RPMI8226 (cell line): ENCODE measurements at places on chromosomes 7 and 10.
A peak's percentile ranks its signal among the peaks of the same experiment; 100 is the strongest.

- peak; percentile 56 for DNase-seq
Measured at GRCh38 chr10:132447446-132448247, 50.6 kb downstream of the PWWP2B start.

GRCh38 chr10:89369156-89370105 lies 8.4 kb upstream of the IFIT1B start:
- peak; percentile 28 for DNase-seq

DNA sequence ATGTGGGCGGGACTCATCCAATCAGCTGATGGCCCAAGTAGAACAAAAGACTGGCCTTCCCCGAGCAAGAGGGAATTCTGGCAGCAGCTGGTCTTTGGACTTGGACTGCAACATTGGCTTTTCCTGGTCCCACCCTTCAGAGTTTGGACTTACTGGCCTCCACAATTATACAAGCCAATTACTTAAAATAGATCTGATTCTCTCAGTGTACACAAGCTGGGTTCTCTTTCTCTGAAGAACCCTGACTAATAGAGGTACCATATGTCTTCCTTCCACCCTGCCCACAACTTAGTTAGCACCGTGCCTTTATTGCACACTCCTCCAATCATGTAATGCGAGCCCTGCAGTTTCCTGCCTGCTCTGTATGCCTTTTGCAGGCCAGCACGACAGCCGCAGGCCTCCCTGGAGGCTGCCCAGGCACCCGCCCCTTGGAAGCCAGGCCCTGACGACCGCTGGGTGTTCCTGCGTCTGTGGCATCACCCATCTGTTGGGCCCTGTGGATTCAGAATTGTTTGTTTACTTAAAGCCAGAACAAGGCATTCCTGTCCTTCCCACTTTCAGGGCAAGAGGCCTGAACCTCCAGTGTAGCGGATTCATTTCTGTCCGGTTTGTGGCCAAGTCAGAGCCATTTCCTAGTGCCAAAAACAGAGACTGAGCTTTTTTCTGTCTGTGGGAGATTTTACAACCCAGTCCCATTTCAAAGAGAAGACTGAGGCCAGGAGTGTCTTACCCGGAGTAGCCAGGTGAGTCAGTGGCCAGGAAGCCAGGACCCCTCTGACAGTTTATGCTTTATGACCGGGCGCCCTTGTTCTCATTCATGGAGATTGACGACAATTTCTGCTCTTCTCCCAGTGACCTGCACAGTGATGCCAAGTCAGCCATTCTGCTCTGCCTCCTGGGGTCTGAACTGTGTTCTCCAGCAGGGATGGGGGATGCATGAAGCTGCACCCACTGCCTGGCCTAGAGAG lies 968 bp upstream of the INMT start:
- no peak for DNase-seq

DNA sequence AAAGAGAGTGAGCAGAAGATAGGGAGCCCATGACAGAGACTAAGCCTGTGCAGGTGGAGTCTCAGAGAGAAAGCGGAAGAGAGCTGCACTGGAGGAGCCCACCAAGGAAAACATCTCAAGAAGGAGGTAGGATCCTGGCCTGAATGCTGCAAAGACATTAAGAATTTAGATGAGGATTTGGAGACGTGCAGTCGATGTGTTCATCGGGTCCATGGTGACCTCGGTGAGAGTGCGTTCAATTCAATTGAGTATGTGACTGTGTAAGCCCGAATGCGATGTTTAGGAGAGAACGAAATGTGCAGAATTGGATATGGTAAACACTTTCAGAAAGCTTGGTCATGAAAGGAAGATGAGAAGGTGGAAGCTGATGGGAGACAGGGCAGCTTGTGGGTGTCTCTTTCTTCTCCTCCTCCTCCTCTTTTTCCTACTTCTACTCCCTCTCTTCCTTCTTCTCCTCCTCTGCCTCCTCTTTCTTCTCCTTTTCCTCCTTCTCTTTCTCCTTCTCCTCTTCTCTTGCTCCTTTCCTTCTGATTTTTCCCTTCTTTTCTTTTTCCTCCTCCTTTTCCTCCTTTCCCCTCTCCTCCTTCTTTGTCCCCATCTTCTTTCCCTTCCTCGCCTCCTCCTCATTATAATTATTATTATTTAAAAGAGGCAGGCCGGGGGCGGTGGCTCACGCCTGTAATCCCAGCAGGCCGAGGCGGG lies 276.0 kb downstream of the RPS24 start:
- no peak for DNase-seq

DNA sequence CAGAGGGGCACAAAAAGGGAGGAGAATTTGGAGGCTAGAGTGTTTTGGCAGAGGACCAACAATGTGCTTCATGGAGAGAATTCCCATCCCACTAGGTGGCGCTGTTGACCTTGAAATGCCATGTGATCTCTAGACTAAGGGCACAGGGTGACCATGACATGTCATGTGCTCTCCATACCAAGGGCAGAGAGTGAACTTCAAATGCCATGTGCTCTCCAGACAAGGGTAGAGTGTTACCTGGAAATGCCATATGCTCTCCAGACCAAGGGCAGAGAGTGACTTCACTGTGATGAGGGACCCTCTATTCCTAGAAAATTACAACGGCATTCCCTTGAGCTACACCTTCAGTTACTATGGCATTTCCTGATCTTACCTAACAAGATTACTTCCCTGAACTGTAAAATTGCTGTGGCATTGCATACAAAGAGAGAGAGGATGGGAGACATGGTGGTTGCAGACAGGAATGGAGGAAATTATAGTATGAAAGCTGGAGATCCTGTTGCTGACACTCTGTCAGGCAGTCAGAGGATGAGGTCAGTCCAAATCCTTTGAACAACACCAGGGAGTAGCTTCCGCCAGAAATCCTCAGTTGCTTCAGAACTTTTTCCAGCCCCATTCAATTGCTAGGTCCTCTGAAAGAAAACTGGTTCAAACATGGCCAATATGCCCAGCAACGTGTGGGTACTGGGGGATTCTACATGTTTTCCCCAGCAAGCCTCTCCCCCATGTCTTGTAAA lies 60.9 kb upstream of the ACSM6 start:
- DNase-seq: peak; percentile 77

- no peak for DNase-seq
Measured at GRCh38 chr10:71472466-71472865, 75.7 kb downstream of the CDH23 start.
